ENCODE measurements at places on chromosomes 2 and 18. TPM values are rescaled to one million over a fixed set of nuclear protein-coding genes. Genes with fewer than 3 reads are reported as not detected.

Gene GREB1
- 174 TPM for total RNA-seq

Gene TUBB8B
- not detected for total RNA-seq

Gene PLEKHA3
- total RNA-seq = 22.3 TPM

Gene CFAP210
- total RNA-seq = 1.9 TPM

Gene OTX1
- total RNA-seq = 14.8 TPM

Gene PIKFYVE
- 50.8 TPM for total RNA-seq

Gene ZNF385B
- total RNA-seq = 5.0 TPM

Gene NPPC
- total RNA-seq = 0.72 TPM

Gene GPR55
- 3.1 TPM for total RNA-seq

DNA sequence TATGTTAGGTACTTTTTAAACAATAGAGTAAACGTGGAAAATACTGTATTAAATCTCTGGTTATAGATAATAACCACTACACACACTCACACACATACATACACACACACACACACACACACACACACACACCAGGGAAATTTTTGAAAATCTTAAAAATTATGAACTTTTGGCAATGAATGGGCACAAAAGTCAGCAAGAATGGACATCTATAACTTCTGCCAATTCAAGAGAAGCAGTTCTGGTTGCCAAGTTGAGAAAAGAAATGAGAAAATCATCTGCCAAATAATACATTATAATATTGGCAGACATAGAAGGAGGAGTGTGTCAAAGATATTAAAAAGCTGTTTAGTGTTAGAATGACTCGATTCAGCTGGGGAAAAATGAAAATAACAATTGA is 42.9 kb upstream of the TMEM178A start:
- peaks cover 7% of the 10 kb centered on the region for H3K4me1 ChIP-seq
- H3K36me3 ChIP-seq = no peaks in the 10 kb centered on the region
- no peak overlapping the region for H3K4me3 ChIP-seq
- no peak for DNase-seq
- H3K27me3 ChIP-seq = no peaks in the 10 kb centered on the region

DNA sequence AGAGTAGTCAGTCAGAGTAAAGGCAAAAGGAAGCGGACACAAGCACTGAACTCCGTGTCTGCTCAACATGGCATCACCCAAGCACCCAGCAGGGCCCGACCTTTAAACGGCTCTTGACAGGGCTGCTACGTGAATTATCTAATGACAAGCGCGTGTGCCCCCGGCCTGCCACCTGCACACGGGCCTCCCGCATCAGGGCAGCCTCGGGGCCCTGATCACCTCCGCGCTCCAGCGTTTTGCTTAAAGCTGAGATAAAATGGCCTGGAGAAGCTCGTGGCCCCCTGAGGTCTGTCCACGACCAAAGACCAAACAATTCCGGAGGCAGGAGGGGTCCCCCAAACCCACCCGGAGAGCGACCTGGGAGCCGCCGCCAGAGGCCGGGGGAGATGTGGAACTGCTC is 376 bp downstream of the NDUFA10 start:
- H3K27ac ChIP-seq = no peak overlapping the region
- peaks cover 17% of the 10 kb centered on the region for H3K36me3 ChIP-seq
- peak overlapping the region; percentile 85 for H3K4me3 ChIP-seq
- peaks cover 29% of the 10 kb centered on the region for H3K27me3 ChIP-seq
- no peak for DNase-seq
- H3K4me1 ChIP-seq = no peaks in the 10 kb centered on the region

GRCh38 chr2:121133551-121134319 is 151.3 kb downstream of the TFCP2L1 start:
- H3K36me3 ChIP-seq = no peaks in the 10 kb centered on the region
- H3K27me3 ChIP-seq = peaks cover 3% of the 10 kb centered on the region
- H3K27ac ChIP-seq = no peak overlapping the region
- peaks cover 12% of the 10 kb centered on the region for H3K4me1 ChIP-seq

DNA sequence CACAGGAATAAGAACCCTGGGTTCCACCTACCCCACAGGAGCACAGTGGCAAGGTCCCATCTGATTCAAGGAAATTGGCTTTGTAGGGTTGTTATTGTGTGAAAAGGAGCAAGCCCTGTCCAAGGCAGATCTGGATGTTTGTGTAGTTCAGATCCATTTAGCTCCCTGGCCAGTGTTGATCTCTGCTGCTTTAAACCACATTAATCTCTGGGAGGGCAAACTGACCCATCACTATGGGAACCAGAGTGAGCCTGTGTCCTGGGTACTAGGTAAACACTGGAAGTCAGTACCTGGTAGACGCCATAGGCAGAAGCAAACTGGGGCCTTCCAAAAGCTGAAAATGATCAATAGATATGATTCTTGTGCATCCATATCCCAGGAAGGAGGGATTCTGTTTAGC is 271.5 kb upstream of the EPAS1 start:
- no peaks in the 10 kb centered on the region for H3K27me3 ChIP-seq
- peak; percentile 17 for DNase-seq

- H3K36me3 ChIP-seq = no peaks in the 10 kb centered on the region
- H3K4me1 ChIP-seq = peaks cover 3% of the 10 kb centered on the region
- no peak for DNase-seq
These were observed 125.9 kb upstream of the NABP1 start for GRCh38 chr2:191552066-191552465.

GRCh38 chr2:109473616-109474318 is 140.0 kb downstream of the SEPTIN10 start:
- DNase-seq = no peak
- H3K27me3 ChIP-seq = no peaks in the 10 kb centered on the region
- no peaks in the 10 kb centered on the region for H3K36me3 ChIP-seq
- no peak overlapping the region for H3K4me3 ChIP-seq
- H3K27ac ChIP-seq = no peak overlapping the region

GRCh38 chr2:130319536-130319935 is 23.2 kb upstream of the IMP4 start:
- no peak overlapping the region for H3K4me3 ChIP-seq
- H3K4me1 ChIP-seq = no peaks in the 10 kb centered on the region
- peaks cover 4% of the 10 kb centered on the region for H3K27me3 ChIP-seq
- no peak for DNase-seq

DNA sequence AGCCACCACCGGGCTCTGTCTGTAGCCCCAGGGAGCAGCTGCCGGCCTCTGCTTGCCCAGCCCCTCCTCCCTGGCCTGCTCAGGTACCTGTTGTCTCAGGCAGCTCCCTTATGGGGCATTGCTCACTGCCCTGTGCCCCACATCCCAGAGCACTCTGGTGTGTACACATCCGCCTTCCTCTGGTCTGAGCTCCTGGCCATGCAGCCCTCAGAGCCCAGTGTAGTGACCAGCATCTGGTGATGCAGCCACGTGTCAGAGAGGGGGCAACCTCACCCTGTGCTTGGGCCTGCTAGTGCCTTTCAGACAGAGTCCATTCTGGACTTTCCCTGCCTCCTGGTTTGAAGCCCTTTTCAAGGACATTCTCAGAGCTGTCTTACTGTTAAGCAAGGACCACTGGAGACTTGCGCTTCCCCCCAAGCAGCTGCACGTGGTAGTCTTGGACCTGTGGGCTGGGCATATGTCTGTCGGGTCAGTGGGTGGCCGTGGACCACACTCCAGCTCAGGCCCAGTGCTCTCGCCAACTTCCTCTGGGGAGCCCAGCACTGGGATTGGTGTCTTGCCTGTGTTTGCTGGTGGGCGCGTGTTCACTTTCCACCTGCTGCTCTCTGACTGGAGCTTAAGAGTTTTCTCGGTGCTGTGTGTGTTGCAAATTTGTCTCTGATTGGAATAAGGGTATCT is 30.7 kb downstream of the DGKD start:
- no peaks in the 10 kb centered on the region for H3K27me3 ChIP-seq
- H3K4me3 ChIP-seq = no peak overlapping the region
- H3K27ac ChIP-seq = no peak overlapping the region
- peak; percentile 47 for DNase-seq

DNA sequence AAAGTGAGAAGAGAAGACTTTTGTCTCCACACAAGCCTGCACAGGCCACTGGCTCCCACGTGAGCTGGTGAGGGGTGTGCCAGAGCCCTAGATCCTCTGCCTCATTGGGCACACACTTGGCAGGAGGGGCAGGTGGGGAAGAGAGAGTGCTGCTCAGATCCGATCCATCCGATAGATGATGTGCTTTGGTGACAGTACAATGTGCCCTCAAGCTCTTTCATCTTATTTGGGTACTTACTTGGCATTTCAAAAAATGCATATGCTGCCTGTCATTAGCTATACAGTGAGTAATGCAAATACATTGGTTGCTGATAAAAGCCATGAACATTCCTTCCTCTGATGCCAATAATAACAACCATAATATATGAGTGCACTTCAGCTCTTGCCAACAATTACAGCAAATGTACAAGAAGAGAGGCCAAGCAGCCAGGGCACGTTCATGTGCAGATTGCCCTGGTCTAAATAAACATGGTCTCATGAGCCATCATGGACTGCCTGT is 255.3 kb downstream of the VAPA start:
- DNase-seq = no peak
- no peaks in the 10 kb centered on the region for H3K36me3 ChIP-seq
- H3K27ac ChIP-seq = no peak overlapping the region
- no peaks in the 10 kb centered on the region for H3K27me3 ChIP-seq
- no peak overlapping the region for H3K4me3 ChIP-seq
- H3K4me1 ChIP-seq = no peaks in the 10 kb centered on the region

DNA sequence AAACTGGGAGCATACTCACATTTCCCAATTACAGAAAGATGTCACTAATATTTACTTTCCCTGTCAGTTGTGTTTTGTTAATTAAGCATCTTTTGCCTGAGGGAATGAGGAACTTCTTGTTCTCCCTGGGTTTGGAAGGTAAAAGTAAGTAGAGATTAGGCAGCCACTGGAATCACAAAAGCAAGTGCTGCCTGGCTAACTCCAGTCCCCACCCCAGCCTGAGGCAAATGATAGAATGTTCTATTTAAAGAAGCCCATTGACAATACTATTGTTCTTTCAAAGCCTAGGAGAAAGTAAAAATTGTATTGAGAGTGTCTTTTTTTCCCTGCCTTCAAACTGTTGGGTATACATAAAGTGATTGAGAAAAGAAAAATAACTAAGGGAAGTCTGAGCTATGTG is 93.8 kb downstream of the MBD2 start:
- no peak overlapping the region for H3K27ac ChIP-seq
- peaks cover 25% of the 10 kb centered on the region for H3K4me1 ChIP-seq
- H3K27me3 ChIP-seq = no peaks in the 10 kb centered on the region
- no peak for DNase-seq
- H3K36me3 ChIP-seq = no peaks in the 10 kb centered on the region
- H3K4me3 ChIP-seq = no peak overlapping the region

- H3K27me3 ChIP-seq = no peaks in the 10 kb centered on the region
- no peaks in the 10 kb centered on the region for H3K4me1 ChIP-seq
- H3K27ac ChIP-seq = no peak overlapping the region
- no peaks in the 10 kb centered on the region for H3K36me3 ChIP-seq
These were observed 208.7 kb upstream of the RASGRP3 start for GRCh38 chr2:33267756-33268155.

GRCh38 chr2:237920673-237921072 is 46.1 kb upstream of the UBE2F start:
- no peak overlapping the region for H3K27ac ChIP-seq
- no peaks in the 10 kb centered on the region for H3K4me1 ChIP-seq
- peaks cover 4% of the 10 kb centered on the region for H3K27me3 ChIP-seq
- H3K36me3 ChIP-seq = no peaks in the 10 kb centered on the region

- H3K27ac ChIP-seq = no peak overlapping the region
- H3K4me3 ChIP-seq = no peak overlapping the region
- DNase-seq = no peak
- peaks cover 6% of the 10 kb centered on the region for H3K4me1 ChIP-seq
- no peaks in the 10 kb centered on the region for H3K27me3 ChIP-seq
These were observed 37.1 kb downstream of the EVA1A start for GRCh38 chr2:75523313-75524275.

GRCh38 chr2:96528006-96528699 is 8.4 kb upstream of the ARID5A start:
- H3K27ac ChIP-seq = no peak overlapping the region
- no peaks in the 10 kb centered on the region for H3K4me1 ChIP-seq
- H3K36me3 ChIP-seq = no peaks in the 10 kb centered on the region
- peaks cover 29% of the 10 kb centered on the region for H3K27me3 ChIP-seq
- no peak for DNase-seq

- no peaks in the 10 kb centered on the region for H3K36me3 ChIP-seq
- H3K4me3 ChIP-seq = peak overlapping the region; percentile 46
- no peaks in the 10 kb centered on the region for H3K27me3 ChIP-seq
- peaks cover 18% of the 10 kb centered on the region for H3K4me1 ChIP-seq
These were observed 367.9 kb downstream of the THSD7B start for GRCh38 chr2:137133225-137133624.

- no peak overlapping the region for H3K27ac ChIP-seq
- no peaks in the 10 kb centered on the region for H3K4me1 ChIP-seq
These were observed 98.2 kb upstream of the B3GNT7 start for GRCh38 chr2:231297108-231297908.

GRCh38 chr18:10247742-10248082 is 206.7 kb upstream of the APCDD1 start:
- peaks cover 9% of the 10 kb centered on the region for H3K4me1 ChIP-seq
- no peaks in the 10 kb centered on the region for H3K36me3 ChIP-seq
- no peak overlapping the region for H3K4me3 ChIP-seq

- no peak for DNase-seq
- peaks cover 3% of the 10 kb centered on the region for H3K4me1 ChIP-seq
- no peak overlapping the region for H3K27ac ChIP-seq
These were observed 166.2 kb downstream of the PHLPP1 start for GRCh38 chr18:62881509-62882016.
